ENCODE measurements at places on chromosomes 7 and 10.
A peak's percentile ranks its signal among the peaks of the same experiment; 100 is the strongest.

DNA sequence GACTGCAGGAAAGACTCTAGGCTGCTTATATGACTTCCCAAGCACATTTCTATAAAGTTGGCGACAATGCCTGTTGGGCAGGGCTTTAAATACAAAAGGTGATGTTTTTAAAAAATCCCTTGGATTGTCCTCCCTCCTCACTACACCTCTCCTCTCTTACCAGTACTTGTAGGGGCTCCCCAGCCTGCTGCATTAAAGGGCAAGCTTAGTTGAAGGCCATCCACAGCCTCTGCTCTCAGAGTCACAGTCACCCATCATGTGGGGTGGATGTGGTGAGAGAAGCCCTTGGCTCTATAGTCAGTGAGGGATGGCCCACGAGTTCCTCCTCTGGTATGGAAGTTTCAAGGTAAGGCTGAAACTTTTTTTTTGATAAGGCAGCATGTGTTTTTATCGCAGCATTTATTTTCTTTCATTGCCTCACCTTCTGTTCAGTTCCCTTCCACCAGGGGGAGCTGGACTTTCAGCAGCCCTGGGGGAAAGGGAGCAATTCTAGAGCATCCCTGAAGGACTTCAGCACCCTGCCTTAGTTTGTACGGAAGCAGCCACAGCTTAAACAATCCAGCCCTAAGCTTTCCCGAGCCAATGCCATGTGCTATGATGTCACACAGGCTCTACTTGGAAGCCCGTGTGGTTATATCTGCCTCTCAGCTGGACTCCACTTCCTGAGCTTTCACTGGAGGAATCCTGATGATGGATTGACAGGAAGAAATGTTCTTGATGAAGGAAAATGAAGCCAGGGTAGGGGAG is 131.9 kb downstream of the CALCR start:
- DNase-seq: peak; percentile 28

- DNase-seq: no peak
These were observed 46.4 kb upstream of the NXPH1 start for GRCh38 chr7:8386926-8387550.

DNA sequence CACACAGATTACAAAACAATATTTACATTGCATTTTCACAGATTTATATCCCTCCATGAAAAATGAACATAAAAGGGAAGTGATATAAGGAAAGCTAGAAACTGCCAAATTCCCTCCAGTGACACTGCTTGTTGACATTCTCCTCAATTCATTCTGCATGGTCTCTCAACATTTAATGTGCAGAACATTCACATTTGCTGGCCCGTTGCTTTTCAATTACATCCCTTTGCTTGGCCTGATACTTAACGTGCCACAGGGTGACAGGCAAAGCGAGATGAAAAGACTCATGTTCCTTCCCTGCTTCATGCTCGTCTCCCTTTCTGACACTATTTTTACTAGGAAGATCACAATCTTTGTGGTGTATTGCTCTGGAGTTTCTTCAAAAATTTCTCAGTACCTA is 1019.7 kb upstream of the LRRN3 start:
- no peak for DNase-seq

DNA sequence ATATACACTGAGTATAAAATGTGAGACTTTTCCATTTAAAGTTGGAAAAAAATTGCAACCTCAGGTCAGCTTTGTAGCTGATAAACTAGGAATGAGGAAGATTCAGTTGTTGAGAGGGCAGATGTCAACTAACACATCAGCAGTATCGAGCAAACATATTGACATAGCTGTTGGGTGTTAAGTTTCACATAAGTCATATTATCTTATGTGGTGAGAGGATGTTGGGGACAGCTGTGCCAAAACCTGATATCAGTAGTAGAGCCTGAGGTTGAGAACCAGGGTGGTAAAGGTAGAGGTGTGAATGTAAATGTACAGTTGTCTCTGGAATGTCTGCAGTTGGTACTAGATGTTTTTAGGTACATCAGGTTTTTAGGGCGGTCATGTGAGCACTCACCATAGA is 5.0 kb downstream of the ZRANB1 start:
- no peak for DNase-seq

- DNase-seq: no peak
These were observed 29.5 kb upstream of the LEP start for GRCh38 chr7:128211626-128212025.

GRCh38 chr7:103141753-103142404 is 7.0 kb downstream of the NAPEPLD start:
- no peak for DNase-seq

- DNase-seq: no peak
These were observed 16.6 kb upstream of the ASB4 start for GRCh38 chr7:95469187-95469586.

Data from CD4-positive, alpha-beta T cell treated with Interleukin-17A for 1 hour (primary cell).